ENCODE measurements at places on chromosomes 4 and X.
A peak's percentile ranks its signal among the peaks of the same experiment; 100 is the strongest.

DNA sequence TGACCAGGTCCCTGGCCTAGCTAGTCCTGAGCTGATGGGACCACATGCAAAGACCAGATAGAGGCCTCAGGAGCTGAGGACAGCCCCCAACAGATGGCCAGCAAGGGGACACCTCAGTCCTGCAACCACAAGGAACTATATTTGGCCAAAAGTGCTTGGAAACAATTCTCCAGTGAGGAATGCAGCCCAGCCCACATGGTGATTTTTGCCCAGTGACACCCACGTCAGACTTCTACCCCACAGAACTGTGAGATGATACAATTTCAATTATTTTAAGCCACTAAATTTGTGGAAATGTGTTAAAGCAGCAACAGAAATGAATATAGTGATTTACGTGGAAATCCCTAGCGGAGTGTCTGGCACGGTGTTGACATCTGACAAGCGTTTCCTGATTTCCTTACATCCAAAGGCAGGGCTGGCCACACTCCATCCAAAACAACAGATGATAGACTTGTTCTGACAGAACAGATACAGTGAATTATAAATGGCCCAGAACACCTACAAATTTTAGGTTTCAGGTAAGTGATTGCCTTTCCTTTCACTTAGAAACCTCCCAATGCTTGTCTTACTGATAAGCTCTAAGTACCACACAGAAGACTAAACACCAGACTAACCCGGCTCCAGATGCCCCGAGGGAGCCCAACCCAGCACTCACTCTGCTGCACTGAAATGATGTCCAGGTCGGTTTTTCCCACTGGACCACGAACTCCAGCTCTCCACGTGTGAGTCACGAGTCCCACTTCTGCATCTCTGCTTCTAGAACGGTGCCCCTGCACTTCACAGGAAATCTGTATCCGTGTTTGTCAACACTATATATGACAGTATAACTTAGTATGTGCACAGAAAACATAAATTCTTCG, 5.8 kb downstream of the AFAP1 start:
- DNase-seq = no peak

DNA sequence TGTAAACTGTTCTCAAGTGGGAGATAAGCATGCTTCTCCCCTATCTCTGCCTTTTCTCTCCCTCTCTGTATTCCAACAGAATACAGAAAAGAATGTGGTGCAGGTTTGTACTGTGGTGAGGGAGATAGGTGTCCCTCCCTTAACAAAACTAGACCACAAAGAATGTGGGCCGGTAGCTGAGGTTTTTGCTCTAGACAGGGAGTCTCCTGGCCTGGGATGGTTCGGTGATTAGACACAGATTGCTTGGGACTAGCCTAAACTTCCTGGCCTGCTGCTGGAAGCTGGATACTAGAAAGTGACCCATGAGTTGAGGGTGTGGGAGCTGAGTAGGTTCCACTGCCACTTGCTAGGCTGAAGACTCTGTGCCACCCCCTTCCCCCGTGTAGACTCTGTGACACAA, 143.0 kb downstream of the CXXC4 start:
- DNase-seq = no peak

DNA sequence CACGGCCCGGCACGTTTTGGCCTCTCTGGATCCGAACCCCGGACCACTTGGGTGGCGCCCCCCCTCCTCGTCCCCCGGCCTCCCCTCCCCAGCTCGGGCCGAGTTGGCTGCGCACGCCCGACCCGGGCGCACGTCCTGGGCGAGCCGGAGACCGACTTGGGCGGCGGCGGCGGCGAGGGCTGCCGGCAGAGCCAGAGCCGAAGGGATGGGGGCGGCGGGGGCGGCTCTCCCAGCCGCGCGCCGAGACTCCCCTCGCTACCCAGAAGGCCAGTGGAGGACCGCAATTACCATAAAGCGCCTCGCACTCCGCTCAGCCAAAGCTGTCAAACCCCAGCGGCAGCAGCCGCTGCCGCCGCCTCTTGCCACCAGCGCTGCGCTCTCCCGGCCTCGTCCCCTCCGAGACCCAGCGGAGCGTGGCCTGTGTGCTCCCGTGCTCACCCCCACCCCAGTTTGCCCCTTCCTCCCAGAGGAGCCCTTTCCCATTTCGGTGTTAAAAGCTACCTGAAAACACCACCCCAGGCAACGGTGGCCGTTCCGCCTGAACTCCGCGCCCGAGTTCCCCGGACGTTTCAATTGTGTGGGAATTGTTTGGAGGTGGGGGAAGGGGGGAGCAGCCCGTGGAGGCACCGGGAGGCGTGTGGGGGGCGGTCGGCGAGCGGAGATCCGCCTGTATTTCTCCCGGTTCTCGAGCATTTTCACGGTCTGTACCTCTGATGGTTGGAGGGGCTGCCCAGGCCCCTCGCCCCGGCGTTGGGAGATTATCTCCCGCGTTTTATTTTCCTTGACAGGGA, 701 bp upstream of the BCOR start:
- DNase-seq = no peak

GRCh38 chrX:38278682-38279081, 48.6 kb downstream of the RPGR start:
- DNase-seq = no peak

DNA sequence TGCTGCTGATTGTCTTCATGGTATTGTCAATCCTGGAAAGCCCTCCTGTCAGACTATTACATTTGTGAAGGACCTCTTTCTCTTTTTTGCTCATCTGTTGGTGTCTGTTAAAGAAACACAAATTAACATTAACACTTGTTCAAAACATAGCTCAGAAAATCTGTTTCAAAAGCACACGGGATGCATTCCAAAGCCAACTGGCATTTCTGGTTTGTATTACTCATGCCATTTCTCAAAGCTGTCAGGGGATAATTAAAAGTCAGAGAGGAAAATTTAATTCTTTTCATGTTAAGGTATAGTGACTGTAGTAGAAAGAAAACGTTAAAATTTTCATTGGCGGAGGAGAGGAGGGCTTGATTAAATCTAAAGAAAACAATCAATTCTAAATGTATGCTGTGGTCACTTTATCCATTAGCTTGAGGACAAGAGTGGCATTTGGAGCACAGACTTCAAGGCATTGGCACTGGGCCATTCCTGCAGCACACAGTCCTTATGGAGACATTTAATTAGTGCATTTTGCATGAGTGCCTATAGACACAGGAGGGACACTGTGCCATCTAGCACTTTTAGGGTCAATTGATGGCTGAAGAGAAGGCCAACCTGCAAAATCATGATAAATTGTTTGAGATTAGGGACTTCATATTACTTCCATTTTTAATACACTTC, 21.2 kb upstream of the GLRA2 start:
- DNase-seq = no peak

GRCh38 chrX:110675886-110676285, 119.7 kb downstream of the CHRDL1 start:
- DNase-seq = no peak

DNA sequence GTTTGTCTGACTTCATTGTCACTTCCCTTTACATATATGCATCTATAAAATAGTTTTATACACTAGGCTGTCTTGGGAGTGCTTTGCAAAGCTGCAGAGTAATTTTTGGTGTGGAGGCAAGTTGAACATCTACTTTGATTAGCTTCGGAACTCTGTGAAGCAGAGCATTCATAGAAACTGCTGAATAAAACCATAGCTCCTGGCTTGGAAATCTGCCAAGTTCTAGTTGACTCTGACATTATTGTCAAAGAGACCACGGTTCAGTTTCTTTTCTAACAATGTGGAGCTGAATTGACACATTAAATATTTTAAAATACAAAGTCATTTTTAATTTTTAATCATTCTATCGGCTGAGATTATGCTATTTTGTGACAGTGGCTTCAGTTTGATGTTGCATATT, 335.0 kb downstream of the BMPR1B start:
- no peak for DNase-seq

GRCh38 chr4:25993395-25994185, 79.6 kb downstream of the SMIM20 start:
- peak; percentile 98 for DNase-seq

GRCh38 chrX:147333821-147334220, 519.3 kb upstream of the CXorf51A start:
- DNase-seq = no peak

GRCh38 chrX:47198026-47198686, 4.5 kb downstream of the UBA1 start:
- DNase-seq = no peak

- no peak for DNase-seq
These were observed 184.1 kb downstream of the MID1IP1 start for GRCh38 chrX:38985375-38985774.

GRCh38 chr4:113618205-113618604, 143.3 kb downstream of the CAMK2D start:
- no peak for DNase-seq

DNA sequence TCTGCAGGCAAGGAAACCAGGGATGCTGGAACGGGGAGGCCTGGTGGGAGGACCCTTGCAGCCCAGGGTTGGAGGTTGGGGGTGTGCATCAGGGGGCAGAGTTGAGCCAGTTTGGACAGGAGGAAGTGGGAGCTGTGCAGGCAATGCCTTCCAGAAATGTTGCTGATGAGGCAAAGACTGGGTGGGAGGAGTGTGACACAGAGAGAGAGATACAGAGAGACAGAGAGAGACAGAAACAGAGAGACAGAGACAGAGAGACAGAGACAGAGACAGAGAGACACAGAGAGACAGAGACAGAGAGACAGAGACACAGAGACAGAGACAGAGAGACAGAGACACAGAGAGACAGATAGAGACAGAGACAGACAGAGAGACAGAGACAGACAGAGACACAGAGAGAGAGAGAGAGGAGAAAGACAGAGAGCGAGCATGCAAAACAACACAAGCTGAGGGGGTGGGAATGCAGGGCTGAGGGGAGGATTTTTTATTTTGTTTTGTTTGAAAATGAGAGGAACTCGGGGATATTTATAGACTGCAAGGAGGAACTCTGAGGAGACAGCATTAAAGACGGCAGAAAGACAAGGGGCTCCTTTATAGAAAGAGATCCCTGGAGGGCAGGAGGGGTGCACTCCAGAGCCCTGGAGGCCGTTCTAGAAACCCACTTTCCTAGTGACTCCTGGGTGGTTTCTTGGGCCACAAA, 1.9 kb upstream of the HAUS3 start:
- no peak for DNase-seq

DNA sequence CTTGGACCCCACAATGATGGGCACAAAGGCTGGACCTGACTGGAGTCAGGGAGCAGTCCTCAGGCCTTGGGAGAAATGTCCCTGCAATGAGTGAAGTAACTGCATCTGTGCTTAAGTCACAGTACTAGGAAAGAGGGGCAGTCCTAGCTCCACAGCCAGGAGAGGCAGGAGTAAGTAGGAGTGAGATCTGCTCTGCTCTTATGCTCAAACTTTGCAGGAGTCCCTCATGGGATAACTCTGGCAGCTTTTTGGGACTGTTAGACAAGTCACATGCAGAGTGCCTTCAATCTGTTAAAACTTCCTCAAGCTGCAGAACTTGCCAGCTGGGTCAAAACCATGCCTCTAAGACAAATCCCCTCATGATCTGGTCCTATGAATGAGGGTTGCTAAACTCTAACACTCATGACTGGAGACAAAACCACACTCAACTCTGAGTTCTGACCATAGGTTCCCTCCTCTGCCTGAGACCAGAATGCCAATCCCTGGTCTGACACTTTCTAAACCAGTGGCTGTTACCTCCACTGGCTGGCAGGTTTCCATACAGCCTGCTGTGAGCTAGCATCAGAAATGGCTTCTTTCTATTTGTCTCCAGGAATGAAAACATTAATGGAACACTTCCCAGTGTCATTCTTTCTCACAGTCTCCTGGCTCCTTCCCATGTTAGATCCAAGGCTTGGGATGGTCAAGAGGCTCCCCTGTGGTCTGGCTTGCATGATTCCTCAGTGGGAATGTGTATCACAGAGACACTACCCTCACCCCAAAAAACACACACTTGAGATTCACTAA, 819.3 kb downstream of the PCDH7 start:
- DNase-seq = no peak

GRCh38 chr4:156773648-156774357, 197.8 kb downstream of the PDGFC start:
- no peak for DNase-seq

- DNase-seq = no peak
These were observed 899 bp upstream of the TMPRSS11D start for GRCh38 chr4:67884701-67885100.

- DNase-seq = no peak
These were observed 47.7 kb upstream of the SYTL5 start for GRCh38 chrX:37958525-37959211.

DNA sequence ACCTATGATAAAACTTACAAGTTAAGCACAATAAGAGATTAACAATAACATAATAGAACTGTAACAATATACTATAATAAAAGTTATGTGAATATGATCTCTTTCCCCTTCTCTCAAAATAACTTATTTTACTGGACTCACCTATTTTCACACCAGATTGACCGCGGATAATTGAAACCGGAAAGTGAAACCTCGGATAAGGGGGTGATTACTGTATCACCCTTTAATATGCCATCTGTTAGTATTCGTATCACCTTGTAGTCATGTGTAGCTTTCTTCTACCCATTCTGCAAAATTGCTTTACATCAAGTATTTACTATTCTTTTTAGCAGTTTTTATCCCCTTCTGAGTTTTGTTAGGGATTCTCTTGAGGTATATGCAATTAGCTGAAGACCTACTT, 1.8 kb downstream of the SPCS3 start:
- DNase-seq = no peak

DNA sequence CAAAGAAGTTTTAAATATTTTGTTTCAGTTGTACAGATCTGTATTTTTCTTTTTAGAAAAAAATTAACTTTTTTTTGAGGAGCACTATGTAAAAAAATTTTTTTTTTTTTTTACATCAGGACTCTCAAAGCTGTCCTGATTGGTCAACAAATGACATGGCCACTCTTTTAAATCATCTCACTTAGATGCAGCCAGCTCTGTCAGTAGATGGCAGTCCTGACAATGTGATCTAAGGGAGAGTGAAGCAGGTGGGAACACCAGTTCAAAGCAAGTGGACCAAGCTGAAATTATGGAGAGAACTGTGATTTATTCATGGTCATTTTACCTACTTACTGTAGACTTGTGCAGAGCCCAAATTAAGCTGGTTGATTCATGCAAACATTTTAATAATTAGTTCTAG, 174.7 kb upstream of the GPRIN3 start:
- peak; percentile 42 for DNase-seq

- peak; percentile 7 for DNase-seq
These were observed 27.1 kb upstream of the SLC9B1 start for GRCh38 chr4:103046416-103047290.

- no peak for DNase-seq
These were observed 60.9 kb upstream of the IL13RA1 start for GRCh38 chrX:118666521-118666920.

DNA sequence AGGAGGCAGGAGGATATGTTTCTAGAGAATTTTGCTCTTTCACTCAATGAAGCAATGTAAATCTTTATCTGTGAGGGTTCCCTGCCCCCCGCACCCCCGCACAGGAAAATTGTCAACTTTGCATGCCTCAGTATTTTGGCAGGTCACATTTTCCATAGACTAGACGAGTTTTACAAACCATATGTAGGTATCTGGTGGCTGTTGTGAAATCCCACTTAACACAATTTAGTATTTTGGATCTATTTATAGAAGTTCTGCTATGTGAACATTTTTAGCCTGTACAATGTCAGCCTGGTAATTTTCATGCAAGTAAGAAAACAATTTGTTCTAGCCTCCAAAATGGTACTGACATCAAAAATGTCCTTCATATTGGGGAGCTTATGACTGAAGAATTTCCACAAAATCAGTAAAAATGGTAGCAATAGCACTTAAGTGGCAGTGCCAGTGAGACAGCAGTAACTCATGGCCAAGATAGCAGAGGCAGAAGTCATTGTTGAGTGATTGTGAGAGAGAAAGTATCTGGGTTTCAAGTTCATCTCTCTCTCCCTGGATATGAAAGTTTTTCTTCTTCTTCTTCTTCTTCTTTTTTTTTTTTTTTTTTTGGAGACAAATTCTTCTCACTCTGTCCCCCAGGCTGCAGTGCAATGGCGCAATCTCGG, 12.4 kb upstream of the FRYL start:
- DNase-seq = no peak

- no peak for DNase-seq
These were observed 169.4 kb upstream of the BANK1 start for GRCh38 chr4:101621120-101621519.

Measured in iPS DF 19.7 (cell line).